ENCODE measurements at places on chromosomes 2 and 18.
A peak's percentile ranks its signal among the peaks of the same experiment; 100 is the strongest.

DNA sequence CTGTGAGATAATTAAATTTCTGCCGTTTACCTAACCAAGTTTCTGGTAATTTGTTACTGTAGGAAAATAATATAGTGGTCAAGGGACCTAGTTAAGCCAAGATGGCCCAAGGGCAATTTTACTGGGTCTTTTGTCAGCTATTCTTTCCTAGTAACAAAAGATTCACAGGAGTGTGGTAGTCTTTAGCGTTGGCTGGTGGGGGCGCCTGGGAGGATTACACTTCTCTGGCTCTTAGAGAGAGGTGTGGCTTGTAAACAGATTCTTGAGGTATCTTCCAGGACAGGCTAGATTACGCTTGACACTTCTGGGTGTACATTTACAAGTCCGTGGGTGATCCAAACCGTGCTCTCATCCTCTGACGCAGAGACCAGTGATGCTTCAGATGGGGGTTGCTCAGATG is 3.3 kb upstream of the ACOXL start:
- DNase-seq: no peak

DNA sequence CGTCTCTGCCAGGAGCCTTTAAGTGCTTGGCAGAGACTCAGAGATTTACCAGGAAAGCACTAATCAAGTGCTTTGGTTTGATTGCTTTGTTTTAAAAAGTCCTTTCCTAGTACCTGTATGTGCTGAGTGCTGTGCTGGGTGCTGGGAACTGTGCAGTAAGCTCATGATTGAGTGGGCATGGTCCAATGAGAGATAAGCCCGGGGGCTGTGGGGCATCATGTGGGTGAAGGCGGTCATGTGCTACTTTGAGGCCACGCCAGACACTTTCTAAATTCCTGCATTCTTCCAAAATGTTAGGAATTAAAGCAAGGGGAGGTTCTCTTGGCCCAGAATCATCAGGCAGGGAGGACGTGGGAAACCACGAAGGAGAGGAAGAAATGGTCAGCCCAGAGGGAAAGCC is 109.0 kb downstream of the ACAA2 start:
- DNase-seq: no peak

GRCh38 chr2:218516614-218517013 is 51.5 kb downstream of the USP37 start:
- peak; percentile 55 for DNase-seq

- peak; percentile 72 for DNase-seq
Measured at GRCh38 chr2:193847130-193847529, 1652.4 kb upstream of the TMEFF2 start.

DNA sequence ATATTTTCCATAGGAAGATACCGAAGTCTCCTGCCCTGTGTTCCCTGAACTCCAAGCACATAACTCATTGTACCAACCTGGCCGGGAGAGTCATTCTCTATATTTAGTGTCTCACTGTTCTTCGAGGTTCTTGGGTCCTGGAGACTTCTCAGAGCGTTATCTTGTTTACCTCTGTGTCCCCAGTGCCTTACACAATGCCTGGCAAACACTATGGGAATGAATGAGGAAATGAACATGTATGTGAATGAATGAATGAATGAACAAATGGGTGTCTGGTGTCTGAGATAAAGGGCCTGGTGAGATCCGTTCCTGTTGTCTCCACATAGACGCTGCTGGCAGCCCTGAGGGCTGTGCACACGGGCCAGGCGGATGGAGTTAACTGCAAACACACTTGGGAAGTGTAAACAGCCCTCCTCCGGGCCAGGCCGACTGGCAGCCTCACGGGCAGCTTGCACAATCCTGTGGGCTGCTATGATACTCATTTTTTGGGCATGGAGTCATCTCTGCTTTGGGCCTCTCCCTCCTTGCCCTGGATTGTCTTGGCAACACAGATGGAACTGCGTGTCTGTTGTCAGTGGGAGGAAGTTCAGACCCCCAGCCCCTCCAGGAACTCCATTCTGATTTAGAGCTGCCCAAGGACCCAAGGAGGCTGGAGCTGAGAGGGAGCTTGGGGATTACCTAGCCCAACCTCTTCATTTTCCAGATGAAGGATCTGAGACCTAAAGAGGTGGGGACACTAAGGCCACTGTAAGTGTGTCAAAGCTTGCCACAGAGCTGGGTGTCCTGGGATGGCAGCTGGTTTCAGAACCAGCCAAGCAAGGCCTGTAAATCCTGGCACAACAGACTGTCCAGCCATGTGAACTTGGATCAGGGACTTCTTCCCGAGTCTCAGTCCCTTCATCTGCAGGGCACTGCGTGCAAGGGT is 124.4 kb downstream of the INHBB start:
- DNase-seq: no peak

DNA sequence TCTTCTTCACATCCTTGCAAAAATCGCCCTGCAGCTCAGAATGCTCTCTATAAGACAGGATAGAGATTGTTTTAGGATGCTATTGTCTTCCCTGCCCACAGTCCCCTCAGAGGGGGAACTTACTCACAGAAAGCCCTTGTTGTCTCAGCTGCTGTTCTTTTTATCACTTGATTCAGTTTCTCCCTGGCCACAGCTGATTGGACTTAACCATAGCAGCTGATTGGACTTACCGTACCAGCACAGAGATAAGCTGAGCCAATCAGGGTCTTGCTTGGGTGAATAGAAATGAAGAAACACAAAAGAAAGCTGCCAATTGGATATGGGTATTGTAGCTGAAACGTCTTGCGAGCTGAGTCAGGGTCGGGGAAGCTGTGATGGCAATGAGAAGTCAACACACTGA is 194.2 kb upstream of the MEX3C start:
- no peak for DNase-seq

DNA sequence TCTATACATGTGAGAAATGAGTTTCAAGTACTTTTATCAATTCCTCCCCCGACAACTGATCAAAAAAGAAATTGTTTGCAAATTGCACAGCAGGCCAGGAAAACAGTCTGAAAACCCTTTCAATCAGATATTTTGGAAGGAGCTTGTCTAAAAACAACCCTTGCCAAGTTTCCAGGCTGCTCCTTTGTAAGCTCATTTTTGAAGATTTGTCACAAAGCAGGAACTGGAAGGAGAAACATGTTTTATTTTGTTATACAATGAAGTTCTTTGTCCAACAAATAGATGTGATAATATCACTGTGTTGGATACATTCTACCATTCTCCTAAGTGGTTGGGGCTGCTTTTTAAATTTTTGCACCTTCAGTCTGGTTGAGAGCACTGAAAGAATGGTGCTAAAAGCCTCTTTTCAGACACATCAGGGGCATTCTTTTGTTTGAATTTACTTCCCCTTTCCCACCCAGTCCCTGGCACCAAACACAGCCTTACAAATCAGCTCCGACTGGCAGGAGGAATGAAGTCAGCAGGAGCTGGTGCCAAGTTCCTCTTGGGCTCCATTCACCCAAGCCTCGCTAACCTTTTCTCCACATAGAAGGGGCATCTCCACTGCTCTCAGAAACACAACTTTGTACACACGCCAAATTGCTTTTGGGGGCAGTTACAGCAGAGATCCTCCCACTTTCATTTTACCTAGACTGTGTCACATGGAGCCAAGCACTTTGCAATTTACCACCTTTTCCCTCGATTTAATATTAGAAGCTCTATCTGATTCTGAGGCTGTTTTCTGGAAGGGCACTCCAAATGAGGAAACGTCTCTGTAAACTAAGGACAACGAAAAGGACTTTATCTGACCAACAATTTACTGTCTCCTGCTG is 88.0 kb downstream of the C1D start:
- DNase-seq: peak; percentile 68

- no peak for DNase-seq
Measured at GRCh38 chr18:21433436-21433835, 167.1 kb downstream of the ESCO1 start.

GRCh38 chr18:64276311-64277090 is 127.6 kb upstream of the LINC00305 start:
- DNase-seq: peak; percentile 48

DNA sequence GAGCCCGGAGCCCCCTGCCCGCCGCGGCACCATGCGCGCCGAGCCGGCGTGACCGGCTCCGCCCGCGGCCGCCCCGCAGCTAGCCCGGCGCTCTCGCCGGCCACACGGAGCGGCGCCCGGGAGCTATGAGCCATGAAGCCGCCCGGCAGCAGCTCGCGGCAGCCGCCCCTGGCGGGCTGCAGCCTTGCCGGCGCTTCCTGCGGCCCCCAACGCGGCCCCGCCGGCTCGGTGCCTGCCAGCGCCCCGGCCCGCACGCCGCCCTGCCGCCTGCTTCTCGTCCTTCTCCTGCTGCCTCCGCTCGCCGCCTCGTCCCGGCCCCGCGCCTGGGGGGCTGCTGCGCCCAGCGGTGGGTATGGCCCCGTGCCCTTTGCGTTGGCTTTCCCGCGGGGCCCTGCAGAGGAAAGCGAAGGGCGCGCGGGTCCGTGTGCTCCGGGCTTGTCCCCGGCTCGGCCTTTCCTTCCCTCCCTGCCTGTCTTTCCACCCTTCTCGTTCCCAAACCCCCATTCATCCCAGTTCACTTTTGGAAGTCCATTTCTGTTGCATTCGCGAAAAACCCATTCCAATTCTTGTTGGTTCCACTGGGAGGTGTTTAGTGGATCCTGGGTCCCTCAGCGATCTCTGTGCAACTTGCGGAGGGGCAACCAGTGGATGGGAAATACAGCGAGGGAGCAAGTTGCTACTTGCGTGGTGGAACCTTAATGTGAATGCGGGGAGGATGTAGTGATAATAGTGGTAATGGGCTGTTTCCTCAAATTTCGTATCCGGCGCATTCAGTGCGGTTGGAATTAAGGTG is 599 bp downstream of the ADAM23 start:
- peak; percentile 52 for DNase-seq

- DNase-seq: no peak
Measured at GRCh38 chr2:146465460-146465859, 1379.4 kb upstream of the ACVR2A start.

GRCh38 chr2:86788165-86788564 is 2.5 kb downstream of the CD8A start:
- DNase-seq: no peak

GRCh38 chr18:79794846-79795245 is 2.9 kb upstream of the KCNG2 start:
- no peak for DNase-seq

- no peak for DNase-seq
Measured at GRCh38 chr2:225113371-225114015, 71.2 kb upstream of the DOCK10 start.

DNA sequence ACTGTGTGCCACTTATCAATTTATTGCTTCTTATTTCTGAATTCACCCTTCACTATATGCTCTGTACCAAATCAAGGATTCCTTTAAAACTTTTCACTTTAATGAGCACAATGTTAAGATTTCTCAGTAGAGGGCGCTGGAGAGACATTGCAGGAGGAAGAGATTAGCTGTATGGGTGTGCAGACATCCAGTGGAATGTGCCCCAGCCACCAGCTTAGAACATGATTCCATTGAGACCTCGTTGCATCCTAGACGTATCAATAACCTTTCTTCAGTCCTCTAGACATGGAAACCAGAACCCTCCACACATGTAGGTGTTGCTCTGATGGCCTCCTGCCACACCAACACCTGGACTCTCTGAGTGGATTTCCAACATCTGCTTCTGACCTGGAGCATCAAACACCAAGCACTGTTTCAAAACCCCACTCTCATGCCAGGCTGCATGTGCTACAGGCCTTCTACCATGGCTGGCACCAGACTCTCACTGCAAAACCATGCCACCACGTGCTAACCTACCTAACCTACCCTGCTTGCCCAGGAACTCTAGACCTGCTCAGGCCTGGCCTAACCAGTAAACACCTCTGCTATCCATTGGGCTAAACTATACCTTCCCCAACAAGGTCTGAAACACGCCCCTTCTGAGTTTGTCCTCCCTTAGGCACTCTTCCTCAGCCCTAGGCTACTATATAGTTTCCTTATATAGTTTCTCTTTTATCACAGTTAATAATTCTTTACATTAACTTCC is 633.2 kb upstream of the PKDCC start:
- DNase-seq: no peak

DNA sequence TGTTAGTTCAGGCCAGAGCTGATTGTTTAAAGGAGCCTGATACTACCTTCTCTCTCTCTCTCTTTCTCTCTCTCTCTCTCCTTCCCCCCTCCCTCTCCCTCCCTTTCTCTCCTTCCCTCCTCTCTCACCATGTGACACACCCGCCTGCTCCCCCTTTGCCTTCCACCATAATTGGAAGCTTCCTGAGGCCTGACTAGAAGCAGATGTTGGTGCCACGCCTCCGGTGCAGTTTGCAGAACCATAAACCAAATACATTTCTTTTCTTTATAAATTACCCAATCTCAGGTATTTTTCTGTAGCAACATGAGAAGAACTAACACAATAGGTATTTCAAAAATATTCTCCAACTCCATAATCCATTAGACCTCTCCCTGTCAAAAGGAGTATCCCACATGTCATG is 62.4 kb downstream of the ANKRD62 start:
- DNase-seq: no peak

- DNase-seq: no peak
Measured at GRCh38 chr2:140947236-140947635, 1183.6 kb downstream of the LRP1B start.

DNA sequence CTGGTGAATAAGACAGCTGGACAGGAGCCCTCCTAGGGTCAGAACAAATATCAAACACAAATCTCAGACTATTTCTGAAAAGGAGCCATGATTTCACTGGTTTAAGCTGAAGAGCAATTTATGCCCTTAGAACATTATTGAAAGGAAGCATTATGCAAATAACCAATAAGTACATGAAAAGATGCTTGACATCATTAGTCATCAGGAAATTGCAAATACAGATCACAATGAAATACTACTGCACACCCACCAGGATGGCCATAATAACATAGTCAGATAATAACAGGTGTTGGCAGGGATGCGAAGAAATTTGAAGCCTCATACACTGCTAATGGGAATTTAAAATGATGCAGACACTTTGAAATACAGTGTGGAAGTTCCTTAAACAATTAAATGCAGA is 176.4 kb upstream of the RAB6C start:
- DNase-seq: no peak

GRCh38 chr2:20465716-20466394 is 19.0 kb downstream of the RHOB start:
- DNase-seq: no peak

DNA sequence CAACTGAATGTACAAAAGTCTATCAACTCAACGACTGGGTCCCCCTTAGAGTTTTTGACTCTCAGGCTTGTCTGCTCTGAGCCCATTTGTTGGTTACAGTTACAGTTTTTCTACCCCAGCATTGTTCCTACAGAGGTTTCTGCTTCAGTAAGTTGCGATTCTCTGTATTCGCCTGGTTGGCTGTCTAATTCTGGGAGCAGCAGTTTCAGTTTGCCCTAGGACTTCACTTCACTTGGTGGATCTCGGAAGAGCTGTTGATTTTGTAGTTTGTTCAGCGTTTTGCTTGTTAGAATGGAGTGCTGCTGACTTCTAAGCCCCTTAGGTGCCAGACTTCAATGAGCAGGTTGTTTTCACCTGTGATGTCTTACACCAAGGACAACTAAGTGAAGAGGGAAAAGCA is 296.5 kb upstream of the EPAS1 start:
- no peak for DNase-seq

DNA sequence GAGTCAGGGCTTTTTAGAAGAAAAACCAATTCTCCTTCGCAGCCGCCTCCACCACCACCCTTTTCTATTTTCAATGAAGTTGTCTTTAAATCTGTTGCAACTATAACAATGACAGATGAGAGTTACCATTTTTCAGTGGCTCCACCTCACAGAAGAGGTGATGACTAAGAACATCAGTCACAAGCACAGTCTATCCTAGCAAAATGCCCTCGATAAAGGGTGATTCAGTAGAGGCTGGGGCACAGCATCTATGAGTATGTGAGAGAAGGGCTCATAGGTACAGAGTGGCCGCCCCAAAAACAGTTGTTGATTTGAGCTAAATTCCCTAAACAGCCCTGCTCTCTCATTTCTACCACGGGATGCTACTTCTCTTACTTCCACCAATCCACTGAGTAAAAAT is 310.8 kb upstream of the MGAT5 start:
- no peak for DNase-seq

Data from dermis blood vessel endothelial cell (primary cell).